ENCODE measurements at places on chromosomes 2 and 18. TPM values are rescaled to one million over a fixed set of nuclear protein-coding genes. Genes with fewer than 3 reads are reported as not detected.

- no peak for DNase-seq
These were observed 2.8 kb downstream of the RHOB start for GRCh38 chr2:20449501-20450200.

- no peak for DNase-seq
These were observed 25.0 kb upstream of the KDM3A start for GRCh38 chr2:86416146-86416545.

The TFPI gene
- 73.6 TPM for total RNA-seq

The MYCN gene
- 0.19 TPM for total RNA-seq

DNA sequence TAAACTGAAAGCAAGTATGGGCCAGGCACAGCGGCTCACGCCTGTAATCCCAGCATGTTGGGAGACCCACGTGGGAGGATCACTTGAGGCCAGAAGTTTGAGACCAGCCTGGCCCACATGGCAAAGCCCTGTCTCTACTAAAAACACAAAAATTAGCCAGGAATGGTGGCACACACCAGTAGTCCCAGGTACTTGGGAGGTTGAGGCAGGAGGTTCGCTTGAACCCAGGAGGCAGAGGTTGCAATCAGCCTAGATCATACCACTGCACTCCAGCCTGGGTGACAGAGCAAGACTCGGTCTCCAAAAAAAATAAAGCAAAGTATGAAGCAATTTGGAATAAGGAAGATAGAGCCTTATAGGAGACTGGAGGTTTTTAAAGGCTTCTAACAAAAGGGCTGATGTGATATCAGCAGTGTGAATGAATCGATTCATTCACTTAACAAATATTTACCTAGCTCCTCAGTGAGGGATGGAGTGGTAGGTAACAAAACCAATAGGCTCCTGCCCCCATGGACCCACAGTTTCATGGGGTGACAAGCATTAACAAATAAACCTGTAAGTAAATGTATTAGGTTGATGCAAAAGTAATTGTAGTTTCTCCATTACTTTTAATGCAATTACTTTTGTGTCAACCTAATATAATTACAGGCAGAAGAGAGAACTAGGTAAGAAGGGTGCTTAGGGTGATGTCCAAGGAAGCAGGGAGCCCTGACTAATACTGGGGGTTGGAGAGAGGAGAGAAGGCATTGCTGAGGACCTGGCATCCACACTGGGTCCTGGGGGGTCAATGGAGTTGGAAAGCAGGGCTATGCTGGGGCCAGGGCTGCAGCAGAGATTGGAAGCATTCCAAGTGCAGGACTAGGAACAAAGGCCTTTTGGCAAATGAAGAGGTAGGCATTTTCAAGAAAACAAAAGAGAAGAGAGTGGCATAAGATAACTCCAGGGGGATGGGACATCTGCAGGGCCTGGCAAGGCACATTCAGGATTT is 195.4 kb upstream of the ARL4C start:
- no peak for DNase-seq

The PRR30 gene
- total RNA-seq: not detected

- no peak for DNase-seq
These were observed 121.6 kb downstream of the NFATC1 start for GRCh38 chr18:79517341-79517740.

DNA sequence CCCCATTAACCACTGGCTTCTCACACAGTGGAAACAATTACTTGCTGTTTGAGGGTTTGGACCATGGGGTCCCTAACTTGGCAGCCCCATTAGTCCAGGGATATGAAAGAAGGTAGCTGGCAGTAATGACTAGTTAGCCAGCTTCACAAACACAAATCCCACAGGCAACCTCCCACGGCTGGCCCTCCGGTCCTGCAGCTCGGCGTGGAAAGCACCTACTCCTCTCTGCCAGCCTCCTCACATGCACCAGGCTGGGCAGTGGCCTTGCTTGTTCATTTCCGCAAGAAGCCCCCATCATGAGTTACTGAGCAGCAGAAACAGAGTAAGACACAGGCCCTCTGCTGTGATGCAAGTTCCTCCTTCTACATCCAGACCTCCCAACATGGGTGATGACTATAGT is 13.7 kb downstream of the C1QL2 start:
- DNase-seq: no peak

DNA sequence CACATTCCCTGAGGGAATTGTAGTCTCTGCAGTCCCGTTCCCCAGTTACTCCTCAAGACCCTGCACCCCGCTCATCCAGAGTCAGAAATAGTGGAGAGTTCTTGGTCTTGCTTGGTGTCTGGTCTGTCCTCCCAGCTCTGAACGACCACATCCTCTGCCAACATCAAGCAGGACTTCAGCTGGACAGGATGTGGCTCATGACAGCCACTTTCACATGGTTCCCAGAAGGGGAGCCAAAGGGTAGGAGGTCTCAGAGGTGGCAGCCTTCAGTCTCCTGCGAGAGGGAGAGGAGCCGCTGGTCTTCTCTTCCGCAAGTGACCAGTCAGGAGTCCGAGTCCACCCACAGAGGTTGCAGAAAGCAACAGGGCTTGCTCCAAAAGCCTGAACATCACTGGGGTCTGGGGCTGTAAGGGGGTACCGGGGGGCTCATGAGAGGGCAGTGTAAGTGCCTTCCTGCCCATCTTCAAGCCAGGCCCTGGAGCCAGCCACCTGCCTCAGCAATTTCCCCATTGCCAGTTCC is 29.8 kb downstream of the B3GNT7 start:
- no peak for DNase-seq

The IL36RN gene
- total RNA-seq: not detected

GRCh38 chr18:64806691-64807090 is 657.8 kb upstream of the LINC00305 start:
- no peak for DNase-seq

The GPR55 gene
- total RNA-seq: not detected

The GAL3ST2 gene
- 2.8 TPM for total RNA-seq

GRCh38 chr2:179558010-179558934 is 293.6 kb upstream of the SESTD1 start:
- no peak for DNase-seq

The EPHA4 gene
- total RNA-seq: 43.0 TPM

The RUFY4 gene
- not detected for total RNA-seq

The BOLL gene
- not detected for total RNA-seq

DNA sequence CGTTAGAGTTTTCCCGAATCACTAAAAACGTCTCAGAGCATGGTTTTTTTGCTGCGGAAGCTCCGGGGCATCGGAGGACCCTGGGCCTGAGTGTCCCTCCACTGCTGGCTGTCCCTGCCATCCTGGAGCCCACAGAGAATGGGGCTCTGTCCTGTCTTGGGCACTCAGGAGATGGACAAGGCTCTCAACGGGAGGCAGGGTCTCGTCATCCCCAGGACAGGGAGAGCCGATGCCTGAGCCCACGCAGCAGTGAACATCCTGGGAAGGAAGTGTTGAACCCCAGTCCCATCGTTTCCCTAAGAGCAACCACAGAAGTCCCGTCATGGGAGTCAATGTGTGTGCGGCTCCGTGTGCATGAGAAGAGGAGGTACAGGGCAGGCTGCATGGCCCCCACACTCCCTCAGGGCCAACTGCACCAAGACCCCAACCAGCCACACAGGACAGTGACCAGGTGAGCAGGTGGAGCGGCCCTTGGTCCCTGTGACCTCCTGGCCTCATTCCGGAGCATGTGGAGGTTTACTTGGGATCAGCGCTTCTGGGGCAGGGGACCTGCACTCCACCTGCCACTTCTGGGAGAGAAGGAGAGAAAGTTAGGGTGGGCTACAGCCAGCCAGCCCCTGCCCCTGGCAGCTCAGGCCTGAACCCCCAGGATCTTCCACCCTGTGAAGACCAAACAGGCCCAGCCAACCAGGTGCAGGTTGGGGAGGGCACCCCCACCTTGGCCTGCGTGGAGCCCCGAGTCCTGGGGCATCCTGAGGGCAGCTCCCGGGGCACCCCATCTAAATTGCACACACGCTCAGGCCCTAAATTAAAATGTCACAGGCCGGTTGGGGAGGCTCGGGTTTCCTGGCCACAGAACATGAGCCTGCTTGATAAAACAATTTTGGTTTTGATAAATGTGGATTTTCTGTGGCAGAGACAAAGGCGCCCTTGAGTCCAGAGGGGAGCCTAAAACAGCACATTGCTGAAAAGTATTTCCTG is 3.1 kb upstream of the SNED1 start:
- DNase-seq: no peak

GRCh38 chr2:145380436-145381017 is 860.6 kb upstream of the ZEB2 start:
- DNase-seq: no peak

The VAMP8 gene
- total RNA-seq: 23.3 TPM

The C2orf69 gene
- 15.4 TPM for total RNA-seq

GRCh38 chr2:3646446-3646845 is 11.6 kb upstream of the ALLC start:
- no peak for DNase-seq

The ALPG gene
- total RNA-seq: not detected

The FOXI3 gene
- not detected for total RNA-seq

GRCh38 chr18:63147973-63148372 is 171.6 kb downstream of the BCL2 start:
- DNase-seq: no peak

DNA sequence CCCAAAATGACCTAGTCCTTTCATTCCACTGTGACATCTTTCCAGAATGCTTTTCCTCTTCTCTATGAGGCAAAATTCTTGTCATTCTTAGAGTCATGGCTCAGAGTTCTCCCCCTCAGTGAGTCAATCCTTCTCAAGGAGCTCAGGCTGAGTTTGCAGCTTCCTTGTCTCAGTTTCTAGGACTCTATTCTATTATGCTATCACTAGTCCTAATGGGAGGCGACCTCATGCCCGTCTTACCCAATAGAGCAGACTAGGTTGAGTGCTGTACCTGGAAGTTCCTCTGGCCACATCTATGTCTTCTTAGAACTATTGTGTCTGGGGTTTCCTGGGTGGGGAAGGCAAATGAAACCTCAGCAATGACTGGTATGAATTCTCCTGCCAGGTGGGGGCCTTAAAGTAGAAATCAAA is 51.5 kb downstream of the HAUS1 start:
- DNase-seq: no peak

DNA sequence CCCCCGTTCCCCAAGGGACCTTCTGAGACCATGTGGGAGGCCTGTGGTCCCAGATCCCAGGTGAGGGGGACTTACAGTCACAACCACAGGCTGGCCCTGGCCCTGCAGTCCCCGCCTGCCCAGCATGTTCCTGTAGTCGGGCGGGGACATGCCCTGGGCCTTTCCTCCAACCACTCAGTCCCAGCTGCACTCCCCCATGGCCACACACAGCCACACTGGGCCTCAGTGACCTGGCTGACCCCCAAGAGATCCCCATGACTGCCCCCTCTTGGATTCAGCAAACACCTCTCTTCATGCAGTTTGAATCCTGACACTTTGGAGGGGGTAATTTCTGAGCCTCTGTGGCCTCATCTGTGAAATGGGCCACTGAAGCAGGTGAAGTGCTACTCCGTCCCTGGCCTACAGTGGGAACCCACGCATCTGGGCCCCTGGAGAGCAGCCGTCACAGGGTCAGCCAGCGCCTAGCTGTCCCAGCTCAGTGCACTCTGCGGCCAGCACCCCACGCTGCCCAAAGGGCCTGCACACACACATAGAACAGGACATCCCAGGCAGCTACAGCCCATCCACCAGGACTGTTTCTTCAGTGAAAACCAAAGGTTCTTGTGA is 12.7 kb upstream of the ARHGEF4 start:
- DNase-seq: no peak

DNA sequence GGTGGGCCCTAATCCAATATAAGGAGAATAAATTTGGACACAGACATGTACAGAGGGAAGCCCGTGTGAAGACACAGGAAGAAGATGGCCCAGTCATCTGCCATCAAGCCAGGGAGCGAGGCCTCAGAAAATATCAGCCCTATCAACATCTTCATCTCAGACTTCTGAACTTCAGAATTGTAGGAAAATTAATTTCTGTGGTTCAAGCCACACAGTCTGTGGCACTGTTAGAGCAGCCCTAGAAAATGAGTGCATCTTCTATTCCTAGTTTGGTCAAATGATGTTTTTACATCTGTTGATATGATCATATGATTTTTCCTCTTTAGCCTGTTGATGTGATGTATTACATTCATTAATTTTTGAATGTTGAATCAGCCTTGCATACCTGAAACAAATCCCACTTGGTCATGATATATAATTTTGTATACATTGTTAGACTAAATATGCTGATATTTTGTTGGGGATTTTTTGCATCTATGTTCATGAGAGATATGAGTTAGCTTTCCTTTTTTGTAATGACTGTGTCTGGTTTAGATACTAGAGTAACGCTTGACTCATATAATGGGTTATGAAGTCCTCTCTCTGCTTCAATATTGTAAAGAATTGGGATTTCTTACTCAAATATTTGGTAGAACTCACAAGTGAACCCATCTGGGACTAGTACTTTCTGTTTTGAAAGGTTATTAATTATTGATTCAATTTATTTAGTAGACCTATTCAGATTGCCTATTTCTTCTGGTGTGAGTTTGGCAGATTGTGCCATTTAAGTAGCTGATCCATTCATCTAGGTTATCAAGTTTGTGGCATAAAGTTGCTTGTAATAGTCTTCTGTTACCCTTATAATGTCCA is 451.4 kb downstream of the EIPR1 start:
- no peak for DNase-seq

GRCh38 chr2:104859291-104859765 is 5.4 kb downstream of the POU3F3 start:
- no peak for DNase-seq

DNA sequence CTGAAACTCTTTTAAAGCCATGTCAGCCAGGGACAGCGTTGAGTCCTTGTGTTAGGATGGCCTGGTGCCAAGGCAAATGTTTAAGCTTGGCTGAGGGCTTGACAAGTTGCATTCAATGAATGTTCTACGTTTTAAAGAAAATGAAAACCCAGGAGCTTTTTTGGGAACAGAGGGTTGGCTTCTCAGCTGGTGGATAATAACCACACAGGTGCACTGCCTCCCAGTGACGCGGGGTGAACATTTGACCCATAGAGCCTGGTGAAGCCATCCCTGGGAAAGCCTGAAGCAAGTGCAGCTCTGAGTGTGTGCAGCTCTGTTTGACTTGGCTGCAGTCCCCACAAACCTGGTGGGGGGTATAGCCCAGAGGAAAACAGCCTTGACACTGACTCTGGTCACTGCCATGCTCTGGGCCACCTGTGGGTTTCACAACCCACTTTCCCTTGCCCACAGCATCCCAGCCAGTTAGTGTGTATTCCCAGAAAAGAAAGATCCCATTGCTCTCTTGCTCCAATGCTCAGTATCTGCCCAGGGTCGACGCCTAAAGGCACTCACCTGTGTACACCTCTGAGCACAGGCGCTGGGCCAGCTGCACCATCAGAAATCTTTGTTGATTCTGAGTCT is 874.9 kb downstream of the RNF144A start:
- no peak for DNase-seq

The CFC1 gene
- not detected for total RNA-seq

GRCh38 chr2:28568533-28568932 is 72.7 kb downstream of the PLB1 start:
- DNase-seq: no peak

DNA sequence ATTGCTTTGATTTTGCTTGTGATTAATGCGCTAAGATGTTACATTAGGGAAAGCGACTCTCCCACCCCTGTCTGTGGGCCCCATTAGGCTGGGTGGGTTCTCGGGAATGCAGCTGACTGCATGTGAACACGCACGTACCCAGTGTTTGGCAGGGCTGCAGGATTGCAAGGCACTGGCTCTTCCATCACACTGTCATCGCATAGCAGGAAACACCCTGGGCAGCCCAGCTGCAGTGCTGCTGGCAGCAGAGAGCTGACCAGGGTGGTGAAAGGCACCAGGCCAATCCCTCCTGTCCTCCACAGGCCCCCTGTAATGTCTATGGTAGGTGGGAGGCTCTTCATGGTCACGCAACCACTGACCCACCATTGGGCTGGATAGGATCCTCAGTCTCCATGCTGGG is 34.4 kb upstream of the FZD7 start:
- no peak for DNase-seq

GRCh38 chr2:221673248-221673647 is 101.1 kb upstream of the EPHA4 start:
- no peak for DNase-seq

GRCh38 chr18:24499814-24500213 is 39.4 kb downstream of the HRH4 start:
- DNase-seq: no peak

The LYPD6B gene
- not detected for total RNA-seq

All from omental fat pad (tissue), 4 donors.